ENCODE measurements at places on chromosomes 12 and 14.

GRCh38 chr14:94960285-94961001 lies 190.5 kb upstream of the GSC start:
- DNase-seq, result no peak

DNA sequence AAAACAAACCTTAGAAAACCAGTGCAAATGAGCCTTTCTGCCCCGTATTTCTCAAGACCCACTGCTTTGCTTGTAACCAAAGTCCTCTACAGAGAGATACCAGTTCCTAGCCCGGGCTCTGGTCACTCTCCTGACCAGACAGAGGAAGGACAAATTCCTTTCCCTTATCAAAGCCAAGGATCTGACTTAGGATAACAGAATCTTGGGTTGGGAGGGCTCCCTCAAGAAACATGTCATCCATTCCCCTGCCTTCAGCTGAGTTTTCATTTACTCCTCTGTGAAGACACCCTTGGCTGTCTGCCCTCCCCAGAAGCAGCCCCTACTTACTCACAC lies 116.0 kb upstream of the PARP11 start:
- DNase-seq, result no peak

GRCh38 chr12:26740991-26741390 lies 92.0 kb downstream of the ITPR2 start:
- no peak for DNase-seq

DNA sequence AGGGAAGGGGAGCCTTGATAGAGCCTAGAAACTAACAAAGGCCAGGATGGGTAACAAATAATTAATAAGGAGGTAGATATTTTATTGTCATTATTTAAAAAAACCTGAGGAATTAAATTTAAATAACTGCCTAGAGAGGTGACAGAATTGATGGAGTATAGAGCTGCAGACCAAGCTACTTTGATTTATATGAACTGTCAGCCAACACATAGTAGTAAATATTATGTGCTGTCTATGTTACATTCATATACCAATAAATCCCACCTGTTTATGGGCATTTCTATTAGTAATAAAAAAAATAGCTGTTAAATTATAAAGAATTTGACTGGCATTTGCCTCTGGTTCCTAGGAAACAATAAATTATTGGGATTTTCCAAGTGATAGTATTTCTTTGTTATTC lies 37.7 kb downstream of the TSPAN19 start:
- no peak for DNase-seq

GRCh38 chr12:89468648-89469326 lies 55.8 kb downstream of the GALNT4 start:
- DNase-seq, result no peak

DNA sequence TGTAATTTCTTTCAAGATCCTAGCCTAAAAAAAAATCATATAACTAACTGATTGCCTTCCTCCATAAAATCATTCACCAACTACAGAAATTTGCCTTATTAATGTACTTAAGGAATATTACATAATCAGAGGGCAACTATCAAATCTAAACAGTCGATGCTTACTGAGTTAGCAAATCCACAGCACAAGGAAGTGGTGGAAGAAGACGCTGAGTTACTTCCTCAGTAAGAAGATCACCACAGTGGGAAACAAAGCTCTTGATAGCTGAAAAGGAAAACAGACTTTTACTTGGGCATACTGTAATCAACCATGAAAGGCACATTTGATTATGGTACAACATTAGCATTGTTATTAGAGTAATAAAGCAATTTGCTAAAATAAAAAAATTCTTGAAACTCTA lies 48.7 kb downstream of the HEATR5A start:
- DNase-seq, result no peak

- DNase-seq, result no peak
These were observed 132.6 kb downstream of the SLC38A6 start for GRCh38 chr14:61113561-61114225.

- DNase-seq, result no peak
These were observed 63.2 kb downstream of the ERGIC2 start for GRCh38 chr12:29317556-29318363.

GRCh38 chr14:20683891-20684661 lies at the start of gene RNASE4:
Gene RNASE4, plus strand, starts transcription at chr14:20684560. Its CDS starts 14,812 bp downstream, at chr14:20699372.
- peak; percentile 96 for DNase-seq
